Fibroblast of lung (primary cell): ENCODE measurements at places on chromosomes 6 and 20.

- no peak for DNase-seq
These were observed 55.4 kb downstream of the LINC00237 start for GRCh38 chr20:21050710-21051109.

DNA sequence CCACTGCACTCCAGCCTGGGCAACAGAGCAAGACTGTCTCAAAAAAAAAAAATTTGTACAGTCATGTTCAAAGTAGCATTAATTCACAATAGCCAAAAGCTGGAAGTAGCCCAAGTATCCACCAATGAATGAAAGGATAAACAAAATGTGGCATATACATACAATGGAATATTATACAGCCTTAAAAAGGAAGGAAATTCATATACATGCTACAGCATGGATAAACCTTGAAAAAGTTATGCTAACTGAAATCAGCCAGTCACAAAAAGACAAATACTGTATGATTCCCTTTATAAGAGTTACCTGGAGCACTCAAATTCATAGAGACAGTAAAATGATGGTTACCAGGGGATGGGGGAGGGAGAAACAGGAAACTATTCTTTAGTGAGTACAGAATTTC is 15.7 kb downstream of the EEF1A1 start:
- DNase-seq, result no peak

GRCh38 chr6:138795809-138796603 is at the start of gene ECT2L:
TSS of gene ECT2L (plus strand) at chr6:138796087. CDS start at chr6:138813275, 17,188 bp downstream.
- peak; percentile 68 for DNase-seq

- DNase-seq, result no peak
These were observed 29.9 kb upstream of the MTHFD1L start for GRCh38 chr6:150835620-150836019.

- peak; percentile 48 for DNase-seq
These were observed 2.7 kb upstream of the MCCD1 start for GRCh38 chr6:31525932-31526591.
